ENCODE measurements at places on chromosomes 7 and 10.
A peak's percentile ranks its signal among the peaks of the same experiment; 100 is the strongest.

DNA sequence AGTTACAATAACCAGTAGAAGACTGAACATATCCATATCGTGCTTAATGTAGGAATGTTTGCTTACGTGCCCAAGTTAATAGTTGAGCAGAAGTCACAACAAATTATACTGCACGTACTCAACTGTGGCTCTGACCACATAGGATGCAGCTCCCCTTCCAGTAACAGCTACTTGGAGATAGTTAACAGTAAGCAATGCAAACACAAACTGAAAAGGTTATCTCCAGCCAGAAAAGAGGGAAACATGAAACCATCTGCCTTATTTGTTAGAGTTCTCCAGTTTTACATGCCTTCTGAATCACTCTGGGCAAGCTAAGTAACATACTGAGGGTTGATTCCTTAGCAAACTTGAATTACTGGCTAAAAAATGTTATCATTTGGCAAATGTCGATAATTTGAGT, 9.8 kb downstream of the DHX32 start:
- DNase-seq: no peak

GRCh38 chr10:62779487-62780248, 24.9 kb upstream of the ADO start:
- DNase-seq: no peak

- DNase-seq: no peak
Observed at GRCh38 chr10:12679636-12680035, 321.9 kb downstream of the CCDC3 start.

GRCh38 chr10:131119626-131120355, 191.7 kb downstream of the TCERG1L start:
- DNase-seq: no peak

GRCh38 chr7:33547880-33548279, 357.5 kb upstream of the BMPER start:
- no peak for DNase-seq

DNA sequence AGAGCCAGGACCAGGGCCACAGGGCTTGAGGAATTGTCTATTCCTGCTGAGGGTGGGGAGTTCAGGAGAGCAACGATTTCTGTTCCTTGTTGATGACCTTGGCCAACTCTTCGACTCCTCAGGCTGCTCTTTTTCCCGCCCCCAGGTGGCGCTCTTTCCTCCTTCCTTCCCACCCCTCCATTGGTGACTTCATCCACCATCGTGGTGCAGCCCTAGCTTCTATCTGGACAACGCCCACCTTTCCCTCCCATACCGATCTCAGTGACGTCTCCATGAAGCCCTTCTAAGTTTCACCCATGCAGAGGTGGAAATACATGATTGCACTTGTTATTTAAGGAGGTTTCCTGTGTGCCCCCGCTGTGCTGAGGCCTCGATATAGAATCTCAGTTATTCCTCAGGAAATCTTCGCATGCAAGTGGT, 22.1 kb upstream of the CARD11 start:
- peak; percentile 13 for DNase-seq

DNA sequence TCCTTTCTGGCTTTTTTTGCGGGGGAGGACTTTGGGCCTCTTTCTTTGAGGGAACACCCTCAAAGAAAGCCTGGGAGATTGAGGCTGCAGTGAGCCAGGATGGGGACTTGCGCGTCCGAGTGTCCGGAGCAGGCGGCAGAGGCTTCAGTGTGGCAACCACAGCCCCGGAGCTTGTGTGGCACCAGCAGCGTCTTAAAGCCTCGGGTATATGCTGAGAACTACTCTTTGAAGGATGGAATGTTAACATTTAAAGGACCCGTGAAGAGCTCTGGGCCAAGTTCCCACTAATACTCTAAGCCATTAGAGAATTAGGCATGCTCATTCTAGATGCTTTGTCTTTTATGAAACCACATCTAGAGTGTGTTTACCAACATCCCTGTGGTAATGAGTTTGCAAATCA, 168.2 kb downstream of the SEPTIN7 start:
- no peak for DNase-seq

DNA sequence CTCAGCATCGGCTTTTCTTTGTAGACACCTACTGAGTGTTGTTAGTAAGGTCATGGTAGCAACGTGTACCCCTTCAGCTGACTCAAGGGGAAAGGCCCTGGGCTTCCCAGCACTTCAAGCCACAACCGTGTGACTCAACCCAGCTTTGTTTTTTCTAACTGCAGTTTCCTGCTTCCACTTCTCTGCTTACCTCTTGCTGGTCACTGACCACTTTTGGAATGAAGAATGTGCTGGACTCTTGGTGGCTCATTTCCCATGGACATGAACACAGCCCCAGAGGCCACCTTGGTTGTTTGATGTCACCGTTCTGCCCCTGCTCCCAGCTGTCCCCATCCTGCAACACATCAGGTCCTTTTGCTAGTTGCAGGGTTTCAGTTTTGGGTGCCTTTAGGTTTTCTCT, 69.5 kb upstream of the ZNF438 start:
- no peak for DNase-seq

DNA sequence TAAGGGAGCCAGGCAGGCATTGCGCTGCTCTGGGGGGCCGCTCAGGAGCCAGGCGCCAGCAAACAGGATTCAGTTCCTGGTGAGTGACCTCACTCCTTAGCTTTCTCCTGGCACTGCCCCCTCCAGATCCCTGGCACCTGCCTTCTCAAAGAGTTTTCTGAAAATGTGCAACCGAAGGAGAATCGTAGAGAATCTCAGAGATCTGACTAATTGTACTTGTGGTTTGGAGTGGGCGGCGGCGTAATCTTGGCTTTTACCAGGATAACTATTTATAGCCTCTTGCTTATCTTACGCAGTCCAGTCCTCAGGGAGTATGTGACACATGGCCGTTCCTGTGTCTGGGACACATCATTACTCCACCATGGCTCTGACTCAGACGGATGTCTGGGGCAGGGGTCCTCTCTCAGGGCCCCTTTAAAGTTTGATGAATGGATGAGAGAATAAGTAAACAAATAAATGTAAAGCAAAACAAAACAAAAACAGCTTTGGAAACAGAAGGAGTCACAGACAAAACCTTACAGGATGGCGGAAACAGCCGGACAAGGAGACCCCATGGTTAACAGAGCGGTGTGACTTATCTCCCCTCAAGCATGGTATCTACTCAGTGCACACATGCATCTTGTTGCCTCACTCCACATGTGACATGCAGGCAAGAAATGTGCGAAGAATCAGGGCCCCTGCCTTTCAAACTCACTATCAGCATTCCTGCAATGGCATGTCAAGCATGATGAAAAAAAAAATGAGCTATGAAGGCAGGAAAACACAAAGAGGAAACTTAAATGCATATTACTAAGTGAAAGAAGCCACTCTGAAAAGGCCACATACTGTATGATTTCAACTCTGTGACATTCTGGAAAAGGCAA, 99.7 kb downstream of the TNS3 start:
- no peak for DNase-seq

GRCh38 chr7:6729492-6730342, 23.0 kb upstream of the ZNF12 start:
- DNase-seq: peak; percentile 74

GRCh38 chr7:50733552-50733951, 49.1 kb downstream of the GRB10 start:
- no peak for DNase-seq

DNA sequence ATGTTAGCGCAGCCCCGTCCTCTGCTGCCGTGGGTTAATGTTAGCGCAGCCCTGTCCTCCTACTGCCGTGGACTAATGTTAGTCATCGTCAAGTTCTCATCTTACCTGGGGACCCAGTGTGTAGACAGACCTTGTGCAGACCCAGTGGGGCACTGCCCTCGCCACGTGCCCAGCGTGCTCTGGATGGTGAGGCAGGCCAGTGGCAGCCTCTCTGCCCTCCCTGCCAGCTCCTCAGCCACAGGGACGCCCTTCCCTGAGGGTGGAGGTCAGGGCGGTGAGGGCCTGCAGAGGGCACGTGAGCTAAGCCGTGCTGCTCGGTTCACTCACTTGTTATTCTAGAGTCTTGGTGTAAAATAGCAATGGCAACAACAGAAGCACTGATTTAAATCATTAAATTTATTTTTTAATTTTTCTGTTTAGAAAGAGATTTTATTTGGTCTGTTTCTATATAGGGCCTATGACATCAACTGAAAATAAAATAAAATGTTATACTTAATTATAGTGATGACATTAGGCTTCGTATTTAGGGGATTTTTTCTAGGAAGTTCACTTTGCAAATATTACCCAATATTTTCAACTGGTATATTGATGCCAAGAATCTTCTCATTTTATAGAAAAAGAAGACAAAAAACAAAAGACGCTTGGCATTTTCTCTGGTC, 48.4 kb downstream of the NKX6-2 start:
- DNase-seq: no peak

DNA sequence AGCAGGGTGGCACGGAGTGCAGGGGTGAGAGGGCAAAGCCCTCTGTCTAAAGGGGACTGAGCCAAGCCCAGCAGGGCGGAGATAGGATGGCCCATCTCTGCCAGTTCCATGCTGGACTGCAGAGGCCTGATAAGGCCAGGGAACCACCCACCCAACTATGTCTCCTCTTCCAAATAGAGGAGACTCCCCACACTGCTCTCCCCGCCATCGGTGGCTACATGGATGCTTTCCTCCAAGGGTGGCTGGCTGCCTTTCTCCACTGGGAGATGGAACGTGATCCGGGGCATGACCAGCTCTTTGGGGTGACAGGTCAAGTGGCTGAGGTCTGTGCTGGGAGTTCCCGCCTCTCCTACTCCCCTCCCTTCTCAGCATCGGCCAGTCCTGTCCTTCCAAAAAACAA, 58.1 kb upstream of the MXI1 start:
- no peak for DNase-seq

DNA sequence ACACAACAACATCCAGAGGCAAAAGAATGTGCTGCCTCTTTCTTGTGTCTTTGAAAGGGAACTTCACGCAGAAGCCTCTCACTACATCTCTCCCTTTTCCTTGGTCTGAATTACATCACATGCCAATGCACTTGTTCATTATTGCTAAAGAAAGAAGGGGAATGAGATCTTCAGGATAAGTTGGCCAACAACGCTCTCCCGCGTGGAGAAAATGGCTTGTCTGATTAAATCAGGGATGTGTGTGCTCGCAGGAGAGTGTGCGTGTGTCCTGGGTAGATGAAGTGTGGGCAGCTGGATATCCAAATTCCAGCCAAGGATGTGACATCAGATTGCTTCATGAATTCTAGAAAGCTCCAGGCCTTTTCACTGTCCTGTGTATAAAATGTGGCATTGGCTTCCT, 541.6 kb upstream of the FZD8 start:
- no peak for DNase-seq

- no peak for DNase-seq
Observed at GRCh38 chr7:122752583-122752982, 49.9 kb upstream of the RNF148 start.

DNA sequence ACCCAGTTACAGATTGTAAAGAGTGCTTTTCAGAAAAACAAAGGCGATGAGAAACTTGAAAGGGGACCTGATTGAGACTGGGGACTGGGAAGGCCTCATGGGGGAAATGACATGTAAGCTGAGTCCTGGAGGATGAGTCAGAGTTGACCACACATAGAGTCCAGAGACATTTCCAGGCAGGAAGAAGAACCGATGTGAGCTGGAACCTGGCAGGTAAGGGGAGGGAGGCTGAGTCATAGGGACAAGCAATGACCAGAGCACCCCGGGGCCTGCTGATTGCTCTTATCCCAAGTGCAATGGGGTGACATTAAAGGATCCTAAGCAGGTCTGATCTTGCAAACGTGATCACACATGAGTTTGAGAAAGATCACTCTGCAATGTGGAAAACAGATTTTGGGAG, 11.7 kb downstream of the TLL2 start:
- no peak for DNase-seq

GRCh38 chr7:30145426-30145970, 10.7 kb downstream of the MTURN start:
- DNase-seq: no peak

GRCh38 chr10:34537629-34538231, 277.4 kb downstream of the PARD3 start:
- DNase-seq: no peak

DNA sequence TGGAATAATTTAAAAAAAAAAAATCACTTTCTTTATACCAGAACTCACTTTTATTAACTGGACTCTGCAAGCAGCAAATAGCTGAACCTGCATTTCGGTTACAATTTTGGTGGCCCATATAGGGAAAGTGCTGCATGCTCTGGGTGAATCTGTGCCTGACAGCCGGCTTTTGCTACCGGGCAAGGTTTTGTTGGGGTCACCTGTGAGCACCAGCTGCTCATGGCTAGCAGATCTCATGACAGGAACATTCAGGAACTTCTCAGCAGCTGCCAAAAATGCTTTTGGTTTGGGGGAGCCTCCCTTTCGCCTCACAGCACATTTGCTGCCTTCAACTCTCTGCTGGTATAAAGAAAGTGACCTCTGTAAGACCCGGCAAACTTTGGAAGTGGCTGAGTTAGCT, 13.2 kb upstream of the CREB3L2 start:
- no peak for DNase-seq

GRCh38 chr7:139488810-139489209, 5.3 kb upstream of the KLRG2 start:
- DNase-seq: no peak

DNA sequence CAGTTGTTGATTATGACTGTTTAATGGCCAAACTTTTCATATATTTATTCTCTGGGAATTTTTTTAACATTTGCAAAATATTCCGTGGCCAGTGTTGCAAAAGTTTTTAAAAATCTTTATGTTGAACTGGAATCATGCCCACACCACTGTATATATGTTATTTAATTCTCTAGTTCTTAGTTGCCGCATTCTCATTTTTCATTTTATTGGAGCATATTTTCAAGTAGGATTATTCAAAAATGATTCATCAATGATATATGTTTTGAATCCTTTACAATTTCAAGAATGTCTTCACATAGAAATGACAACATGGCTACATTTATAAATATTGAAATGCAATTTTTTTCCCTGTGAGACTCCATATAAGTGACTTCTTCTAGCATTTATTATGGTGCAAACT, 188.6 kb upstream of the LRRTM3 start:
- DNase-seq: no peak

GRCh38 chr7:137835486-137836112, 11.2 kb downstream of the DGKI start:
- DNase-seq: no peak

DNA sequence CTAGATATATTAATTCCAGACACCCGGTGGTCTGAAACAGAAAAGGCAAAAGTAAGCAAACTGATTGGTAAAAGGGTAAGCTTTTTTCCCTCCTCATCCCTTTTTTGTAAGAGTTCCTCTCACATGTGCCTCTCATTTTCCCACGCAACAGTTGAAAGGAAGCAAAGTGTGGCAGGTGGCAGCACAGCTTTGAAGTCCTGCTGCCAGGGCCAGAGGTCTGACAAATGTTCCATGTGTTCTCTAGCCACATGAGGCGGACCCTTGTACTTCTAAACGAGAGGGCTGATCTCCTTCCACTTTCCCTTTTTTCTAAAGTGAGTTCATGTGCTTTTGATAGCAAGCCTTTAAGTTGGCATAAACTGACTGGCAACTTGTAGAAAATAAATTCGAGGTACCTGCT, 217.5 kb downstream of the POLR1F start:
- DNase-seq: no peak

- no peak for DNase-seq
Observed at GRCh38 chr7:24005517-24005916, 278.5 kb upstream of the NPY start.
